ENCODE measurements at places on chromosomes 4 and X.
A peak's percentile ranks its signal among the peaks of the same experiment; 100 is the strongest.

- DNase-seq, result no peak
Observed at GRCh38 chr4:71729856-71730255, 54.0 kb downstream of the GC start.

DNA sequence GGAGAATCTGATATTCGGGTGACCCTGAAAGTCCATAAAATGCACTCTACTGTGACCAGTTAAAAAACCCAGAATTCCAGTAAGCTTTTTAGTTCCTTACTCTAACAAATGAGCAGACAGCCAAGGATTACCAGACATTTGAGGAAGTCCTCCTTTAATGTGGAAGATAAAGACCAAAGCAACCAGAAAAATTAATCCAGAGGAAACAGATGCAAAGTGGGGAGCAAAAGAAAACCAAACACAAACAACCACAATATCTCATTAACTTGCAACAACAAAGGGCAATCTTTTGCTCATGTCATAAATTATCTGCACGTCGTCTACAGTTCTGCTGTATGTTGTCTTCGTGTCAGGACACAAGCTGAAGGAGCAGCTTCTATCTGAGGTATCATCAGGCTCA is 164.4 kb downstream of the PJA1 start:
- no peak for DNase-seq

- DNase-seq, result no peak
Observed at GRCh38 chrX:7233580-7234406, 85.8 kb upstream of the PUDP start.

DNA sequence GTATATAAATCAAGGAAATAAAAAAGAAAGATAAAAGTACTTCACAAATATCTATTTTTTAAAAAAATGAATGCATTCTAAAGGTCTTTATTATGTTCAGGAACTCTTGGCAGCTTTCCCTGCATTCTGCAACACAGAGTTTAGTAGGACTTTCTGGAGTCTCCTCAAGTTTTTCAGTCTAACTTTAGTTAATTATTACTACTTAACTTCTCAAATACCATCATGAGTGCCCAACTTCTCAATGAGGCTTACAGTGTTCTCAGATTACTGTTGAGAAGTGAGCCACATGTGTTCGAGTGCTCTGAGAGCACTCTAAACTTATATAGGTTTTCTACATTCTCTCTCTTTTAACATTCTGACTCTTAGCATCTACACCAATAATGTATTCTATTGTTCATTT is 1852.9 kb upstream of the PCDH10 start:
- DNase-seq, result no peak

- no peak for DNase-seq
Observed at GRCh38 chr4:135605076-135605475, 1403.5 kb upstream of the PABPC4L start.

GRCh38 chr4:40264995-40265909 is 68.4 kb downstream of the RHOH start:
- DNase-seq, result peak; percentile 54

DNA sequence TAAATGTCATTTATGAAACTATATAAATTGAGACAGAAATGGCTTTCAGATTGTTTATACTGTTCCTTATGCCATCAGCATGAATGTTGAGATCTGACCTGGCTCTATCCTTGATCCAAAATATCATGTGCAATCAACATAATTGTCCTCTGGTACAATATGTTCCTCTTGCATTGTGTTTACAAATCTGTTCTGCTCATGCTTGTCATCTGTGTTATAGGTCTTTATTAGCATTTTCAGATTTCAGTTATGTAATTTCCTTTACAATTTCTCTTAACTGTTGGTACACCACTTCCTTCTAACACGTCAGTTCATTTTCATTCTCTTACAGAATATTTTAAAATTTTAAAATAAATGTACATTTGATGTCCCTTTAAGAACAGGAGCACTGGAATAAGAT is 1.6 kb downstream of the HPGD start:
- no peak for DNase-seq

GRCh38 chrX:17829566-17829965 is 31.5 kb downstream of the RAI2 start:
- DNase-seq, result no peak

Data from activated naive CD4-positive, alpha-beta T cell treated with anti-CD3 and anti-CD28 coated beads for 36 hours (primary cell).